ENCODE measurements at places on chromosomes 1 and 21. TPM values are rescaled to one million over a fixed set of nuclear protein-coding genes. Genes with fewer than 3 reads are reported as not detected.

Gene TMIGD3
- polyA plus RNA-seq = not detected

Gene PYCR2
- polyA plus RNA-seq = 50.5 TPM

Gene HTR6
- 0.21 TPM for polyA plus RNA-seq

Gene A3GALT2
- polyA plus RNA-seq = not detected

Gene CELA2A
- polyA plus RNA-seq = not detected

Gene TMEM69
- 21.6 TPM for polyA plus RNA-seq

Gene CR1L
- not detected for polyA plus RNA-seq

Gene FCRL1
- not detected for polyA plus RNA-seq

Gene OR6N1
- not detected for polyA plus RNA-seq

Gene IL19
- polyA plus RNA-seq = not detected

Gene ZNF593OS
- not detected for polyA plus RNA-seq
